ENCODE measurements at places on chromosomes 11 and 22.

- peaks cover 14% of the 10 kb centered on the region for H3K27me3 ChIP-seq
- H3K4me1 ChIP-seq = no peaks in the 10 kb centered on the region
- H3K4me3 ChIP-seq = no peak overlapping the region
These were observed 164.0 kb upstream of the SYT13 start for GRCh38 chr11:45450189-45450588.

DNA sequence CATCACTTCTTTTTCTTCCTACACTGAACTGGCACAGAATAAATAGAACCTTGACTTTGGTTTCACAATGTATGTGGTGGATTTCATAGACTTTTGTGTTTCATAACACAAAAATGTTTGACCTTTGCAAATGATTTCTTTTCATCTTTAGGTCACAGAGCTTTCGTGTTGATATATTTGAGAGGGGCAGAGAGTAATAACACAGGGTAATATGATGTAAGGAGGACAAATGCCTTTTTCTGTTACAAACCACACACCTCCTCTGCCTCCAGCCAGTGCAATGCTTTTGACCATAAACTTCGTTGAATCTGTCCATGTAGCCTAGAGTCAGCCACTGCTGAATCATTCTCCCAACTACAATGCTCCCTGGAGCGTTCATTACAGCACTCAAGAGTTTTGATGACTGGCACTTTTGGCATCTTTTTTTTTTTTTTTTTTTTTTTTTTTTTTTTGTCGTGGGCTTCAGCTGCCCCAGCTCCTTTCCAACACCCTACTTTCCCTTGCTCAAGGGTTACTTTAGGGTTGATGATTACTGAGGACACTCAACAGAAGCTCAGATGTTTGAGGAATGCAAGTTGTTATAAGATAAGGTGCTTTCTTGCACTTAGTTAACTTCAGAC is 11.4 kb upstream of the CAT start:
- no peaks in the 10 kb centered on the region for H3K36me3 ChIP-seq
- no peak for DNase-seq
- no peak overlapping the region for H3K4me3 ChIP-seq
- no peak overlapping the region for H3K27ac ChIP-seq
- H3K27me3 ChIP-seq = no peaks in the 10 kb centered on the region

DNA sequence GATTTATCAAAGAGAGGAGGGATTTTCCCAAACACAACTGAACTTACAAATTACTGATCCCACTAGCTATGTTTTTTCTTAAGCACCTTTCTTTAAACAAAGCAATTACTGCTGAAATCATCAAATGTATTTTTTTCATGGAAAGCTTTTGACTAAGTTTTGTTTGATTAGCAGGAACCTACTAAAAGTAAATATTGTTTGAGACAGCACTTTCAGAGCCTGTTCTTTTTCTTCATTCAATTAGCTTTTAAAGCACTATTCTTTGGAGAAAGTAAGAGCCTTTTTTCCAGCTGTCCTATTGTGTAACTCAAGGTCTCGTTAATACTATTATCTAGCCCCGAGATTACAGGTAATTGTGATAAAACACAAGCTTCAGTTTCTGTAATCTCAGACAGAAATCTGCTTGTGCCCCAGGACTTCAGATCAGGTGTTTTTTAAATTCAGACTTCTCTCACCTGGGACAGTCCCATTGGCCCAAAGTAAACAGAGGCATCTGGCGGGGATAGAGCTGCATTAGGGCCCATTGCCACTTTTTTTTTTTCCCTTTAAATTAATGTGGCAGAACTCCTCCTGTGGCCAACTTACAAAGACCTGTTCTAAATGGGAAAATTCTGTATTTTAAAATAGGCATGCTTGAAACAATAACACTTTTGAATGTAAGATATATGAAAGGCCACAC is 11.0 kb downstream of the CSTPP1 start:
- no peak overlapping the region for H3K4me3 ChIP-seq
- DNase-seq = no peak
- no peaks in the 10 kb centered on the region for H3K36me3 ChIP-seq
- H3K4me1 ChIP-seq = no peaks in the 10 kb centered on the region

- H3K4me1 ChIP-seq = peaks cover 3% of the 10 kb centered on the region
- H3K36me3 ChIP-seq = no peaks in the 10 kb centered on the region
- peaks cover 17% of the 10 kb centered on the region for H3K27me3 ChIP-seq
- DNase-seq = no peak
- no peak overlapping the region for H3K4me3 ChIP-seq
These were observed 3.2 kb upstream of the ST14 start for GRCh38 chr11:130156108-130157022.

- DNase-seq = no peak
- no peak overlapping the region for H3K27ac ChIP-seq
- no peaks in the 10 kb centered on the region for H3K27me3 ChIP-seq
- no peak overlapping the region for H3K4me3 ChIP-seq
- H3K36me3 ChIP-seq = no peaks in the 10 kb centered on the region
These were observed 282.5 kb upstream of the ISX start for GRCh38 chr22:34783436-34783835.

GRCh38 chr11:11641581-11641980 is 19.8 kb upstream of the GALNT18 start:
- H3K36me3 ChIP-seq = no peaks in the 10 kb centered on the region
- no peaks in the 10 kb centered on the region for H3K27me3 ChIP-seq
- H3K4me1 ChIP-seq = no peaks in the 10 kb centered on the region
- DNase-seq = no peak

DNA sequence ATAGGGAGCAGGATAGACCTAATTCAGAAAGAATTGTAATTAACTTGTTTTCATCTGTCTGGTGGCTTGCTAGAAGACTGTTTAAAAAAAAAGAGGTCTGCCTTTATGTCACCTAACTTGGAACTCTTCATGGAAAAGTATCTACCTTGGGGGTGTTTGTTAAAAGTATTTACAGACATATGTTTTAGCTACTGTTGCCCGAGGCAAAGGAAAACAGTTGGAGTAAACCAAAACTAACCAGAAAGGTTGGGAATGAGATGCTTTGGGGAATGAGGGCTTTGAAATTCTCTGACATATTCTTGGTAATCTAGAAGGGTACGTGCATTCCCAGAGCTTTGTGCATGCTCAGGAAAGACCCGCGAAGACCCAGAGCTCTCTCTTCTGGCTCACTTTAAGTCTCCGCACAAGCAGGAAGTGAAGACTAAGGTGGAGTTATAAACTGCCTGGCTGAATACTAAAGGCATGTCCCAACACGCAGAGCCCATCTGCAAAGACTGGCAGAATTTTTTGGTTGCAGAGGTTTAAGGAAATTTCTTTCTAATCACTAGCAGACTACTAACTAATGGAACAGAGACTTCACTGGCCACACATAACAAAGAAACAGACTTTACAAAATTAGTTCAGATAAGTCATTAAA is 33.2 kb downstream of the HIKESHI start:
- H3K4me1 ChIP-seq = no peaks in the 10 kb centered on the region

DNA sequence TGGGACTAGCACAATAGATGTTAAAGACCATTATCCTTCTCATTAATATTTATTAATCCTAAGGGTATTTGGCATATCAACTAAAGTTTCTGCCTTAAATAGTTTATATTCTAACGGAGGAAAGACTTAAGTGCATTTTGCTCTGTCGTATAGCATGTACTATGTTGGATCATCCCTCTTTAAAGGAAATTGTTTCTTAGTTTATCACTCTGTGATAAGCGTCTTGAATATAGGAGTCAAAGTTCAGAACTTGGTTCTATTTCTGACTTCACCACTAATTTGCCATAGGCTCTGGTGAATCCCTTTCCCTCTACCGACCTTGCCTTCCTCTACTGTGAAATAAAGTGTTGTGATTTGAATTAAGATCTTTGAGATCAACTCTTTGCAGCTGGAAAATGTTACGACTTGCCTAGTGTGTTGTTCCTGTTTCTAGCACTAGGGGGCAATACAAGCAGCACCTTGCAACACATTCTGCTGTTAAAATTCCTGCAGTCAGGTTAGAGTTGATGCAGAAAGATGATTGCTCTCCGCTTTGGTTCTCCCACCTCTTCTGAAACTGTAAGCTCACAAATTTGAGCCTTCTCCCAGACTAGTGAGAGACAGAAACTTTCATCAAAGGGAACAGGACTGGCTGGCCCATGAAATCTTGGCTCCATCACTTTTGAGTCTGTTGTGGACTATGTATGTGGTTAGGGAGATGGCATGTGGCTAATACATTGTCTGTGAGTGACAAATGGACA is 27.8 kb upstream of the ZNRF3 start:
- peak; percentile 73 for DNase-seq
- no peaks in the 10 kb centered on the region for H3K4me1 ChIP-seq
- H3K27me3 ChIP-seq = no peaks in the 10 kb centered on the region
- no peak overlapping the region for H3K27ac ChIP-seq
- no peak overlapping the region for H3K4me3 ChIP-seq

DNA sequence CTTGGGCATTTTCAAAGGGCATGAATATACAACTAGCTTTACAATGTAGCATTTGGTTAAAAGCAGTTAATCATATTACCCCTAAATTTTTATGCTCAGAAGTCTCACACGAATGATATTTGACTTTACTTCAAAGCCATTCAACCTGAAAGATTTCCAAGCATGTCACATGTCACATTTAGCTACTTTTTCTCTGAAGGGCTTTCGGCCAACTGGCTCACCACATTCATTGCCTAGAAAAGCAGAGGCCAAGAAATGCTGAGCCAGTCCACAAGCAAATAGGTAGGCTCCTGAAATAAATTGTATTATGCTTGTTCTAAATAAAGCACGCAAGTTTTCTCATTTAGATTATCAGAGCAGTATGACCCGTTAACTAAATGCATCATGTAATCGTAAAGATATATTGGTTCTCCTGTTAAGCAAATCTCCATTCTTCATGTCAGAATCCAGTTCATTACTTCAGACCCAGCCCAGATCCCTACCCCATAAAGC is 30.6 kb downstream of the PAX6 start:
- no peak for DNase-seq
- H3K36me3 ChIP-seq = no peaks in the 10 kb centered on the region
- H3K27ac ChIP-seq = no peak overlapping the region
- no peaks in the 10 kb centered on the region for H3K27me3 ChIP-seq
- H3K4me1 ChIP-seq = no peaks in the 10 kb centered on the region

DNA sequence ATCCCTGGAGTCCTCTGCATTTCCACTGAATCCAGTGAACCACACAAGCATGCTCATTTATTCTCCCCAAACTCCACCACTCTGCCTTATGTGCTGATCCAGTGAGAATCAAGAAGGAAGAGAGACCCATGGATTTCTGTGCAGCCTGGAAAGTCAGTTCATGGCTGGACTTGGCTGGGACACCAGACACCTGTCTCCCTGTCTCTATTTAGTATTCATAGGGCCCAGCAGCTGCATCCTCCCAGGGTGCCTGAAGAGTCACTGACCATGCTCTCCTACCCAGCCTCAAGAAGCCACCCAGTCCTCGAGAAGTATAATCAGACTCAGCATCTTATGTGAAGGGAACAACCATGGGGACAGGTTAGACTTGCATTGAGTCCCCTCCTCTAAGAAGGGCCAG is 83.2 kb downstream of the ZNF280B start:
- H3K36me3 ChIP-seq = no peaks in the 10 kb centered on the region
- no peak overlapping the region for H3K4me3 ChIP-seq
- peaks cover 6% of the 10 kb centered on the region for H3K4me1 ChIP-seq
- no peak for DNase-seq
- H3K27ac ChIP-seq = no peak overlapping the region

- DNase-seq = no peak
- no peaks in the 10 kb centered on the region for H3K27me3 ChIP-seq
- no peaks in the 10 kb centered on the region for H3K36me3 ChIP-seq
- H3K4me3 ChIP-seq = no peak overlapping the region
These were observed 63.9 kb downstream of the JAM3 start for GRCh38 chr11:134132808-134133207.

DNA sequence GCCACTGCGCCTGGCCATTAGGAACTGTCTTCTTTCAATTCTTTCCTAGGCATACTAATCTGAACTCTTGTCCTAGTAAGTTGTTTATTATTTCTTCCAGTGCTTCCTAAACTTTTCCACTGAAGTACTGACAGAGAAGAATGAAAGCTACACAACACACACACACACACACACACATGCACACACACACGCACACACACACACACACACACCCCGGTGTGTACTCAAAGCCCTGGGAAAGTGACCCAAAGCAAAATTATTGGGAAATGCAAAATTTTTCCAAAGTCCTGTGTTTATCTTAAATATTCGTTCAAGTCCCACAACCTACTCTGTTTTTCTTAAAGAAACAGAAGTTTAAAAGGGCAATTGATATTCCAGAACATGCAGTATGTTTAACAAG is 19.4 kb upstream of the SIK2 start:
- no peaks in the 10 kb centered on the region for H3K27me3 ChIP-seq
- no peak for DNase-seq
- no peak overlapping the region for H3K4me3 ChIP-seq
- no peaks in the 10 kb centered on the region for H3K36me3 ChIP-seq
- H3K27ac ChIP-seq = no peak overlapping the region
- 0 out of 2 replicates have a peak, but pooled peaks cover 4% of the 10 kb centered on the region for H3K4me1 ChIP-seq

- no peak for DNase-seq
- H3K27ac ChIP-seq = no peak overlapping the region
- no peaks in the 10 kb centered on the region for H3K4me1 ChIP-seq
- no peaks in the 10 kb centered on the region for H3K36me3 ChIP-seq
- no peak overlapping the region for H3K4me3 ChIP-seq
These were observed 27.1 kb upstream of the GAL start for GRCh38 chr11:68657021-68657780.

DNA sequence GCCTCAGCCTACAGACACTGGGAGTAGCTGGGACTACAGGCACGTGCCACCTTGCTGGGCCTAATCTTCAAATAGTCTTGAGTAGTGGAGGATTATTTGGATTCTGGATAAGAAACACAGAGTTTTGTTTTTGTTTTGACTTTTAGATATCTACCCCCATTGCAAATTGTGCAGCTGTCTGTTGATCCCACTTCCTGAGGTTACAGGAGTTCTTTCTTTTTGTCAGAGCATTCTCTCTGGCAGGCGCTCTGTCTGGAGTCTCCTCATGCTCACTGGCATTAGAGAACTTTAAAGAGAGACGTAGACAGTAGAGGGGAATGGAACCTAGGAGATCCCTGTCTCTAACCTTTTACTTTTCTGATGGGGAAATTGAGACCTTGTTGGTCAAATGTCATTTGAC is 7.8 kb upstream of the ADAMTS8 start:
- no peak for DNase-seq
- H3K4me3 ChIP-seq = no peak overlapping the region
- H3K27ac ChIP-seq = no peak overlapping the region
- H3K36me3 ChIP-seq = no peaks in the 10 kb centered on the region
- no peaks in the 10 kb centered on the region for H3K27me3 ChIP-seq

DNA sequence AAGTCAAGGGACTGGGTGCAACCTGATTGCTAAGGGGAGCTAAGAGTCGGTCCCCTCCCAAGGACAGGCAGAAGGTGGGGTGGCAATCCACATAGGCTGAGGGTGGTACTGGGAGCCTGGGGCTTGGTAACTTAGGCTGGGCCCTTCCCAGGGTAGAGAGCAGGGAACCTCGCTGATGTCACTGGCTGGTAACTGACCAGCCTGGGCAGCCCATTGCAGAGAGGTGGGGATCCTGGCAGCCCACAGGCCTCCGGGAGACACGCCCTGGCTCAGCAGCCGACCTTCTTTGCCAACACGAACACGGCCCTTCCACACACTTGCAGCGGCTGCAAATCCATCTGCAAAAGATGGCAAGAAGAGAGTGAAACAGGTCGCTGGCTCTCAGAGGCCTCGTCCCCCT is 25.4 kb downstream of the A4GALT start:
- no peak for DNase-seq
- no peaks in the 10 kb centered on the region for H3K4me1 ChIP-seq
- no peaks in the 10 kb centered on the region for H3K36me3 ChIP-seq
- no peak overlapping the region for H3K4me3 ChIP-seq
- no peaks in the 10 kb centered on the region for H3K27me3 ChIP-seq

GRCh38 chr11:120622189-120622875 is 110.8 kb downstream of the GRIK4 start:
- H3K27me3 ChIP-seq = no peaks in the 10 kb centered on the region
- H3K4me3 ChIP-seq = peak overlapping the region; percentile 9
- no peaks in the 10 kb centered on the region for H3K36me3 ChIP-seq
- DNase-seq = peak; percentile 83
- peak overlapping the region; percentile 70 for H3K27ac ChIP-seq
